ENCODE measurements at places on chromosomes 4 and X.

DNA sequence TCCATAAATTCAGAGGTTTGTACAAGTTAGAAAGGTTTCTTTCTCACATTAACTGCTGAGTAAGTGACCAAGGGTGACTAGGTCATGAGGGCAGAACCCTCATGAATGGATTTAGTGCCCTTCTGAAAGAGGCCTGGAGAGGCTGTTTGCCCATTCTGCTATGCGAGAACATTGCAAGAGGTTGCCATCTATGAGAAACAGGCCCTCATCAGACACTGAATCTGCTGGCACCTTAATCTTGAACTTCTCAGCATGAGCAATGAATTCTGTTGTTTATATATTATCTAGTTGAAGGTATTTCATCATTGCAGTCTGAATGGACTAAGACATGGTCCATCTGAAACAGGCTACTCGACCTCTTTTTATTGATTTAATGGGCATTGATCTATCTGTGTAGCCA, 96.2 kb upstream of the GPRIN3 start:
- no peak for DNase-seq

- no peak for DNase-seq
Observed at GRCh38 chr4:2824329-2824835, 19.3 kb upstream of the ADD1 start.

DNA sequence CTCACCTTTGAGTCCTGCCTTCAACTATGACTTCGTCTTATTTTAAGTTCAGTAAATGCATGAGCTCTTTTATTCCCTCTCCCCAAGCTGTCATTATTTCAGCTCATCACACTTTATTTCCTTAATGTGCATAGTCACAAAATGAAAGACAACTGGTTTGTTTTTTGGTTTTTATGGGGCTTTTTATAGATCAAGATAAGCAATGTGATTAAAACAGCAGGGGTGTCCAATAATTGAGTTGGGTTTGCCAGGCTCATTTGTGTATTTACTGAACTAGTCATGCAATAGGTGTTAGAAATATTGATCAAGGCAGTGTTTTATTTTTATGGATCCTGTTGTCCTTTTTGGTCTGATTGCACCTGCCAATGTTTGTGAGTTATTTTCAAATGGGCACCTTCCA, 102.2 kb downstream of the FRMPD4 start:
- no peak for DNase-seq

DNA sequence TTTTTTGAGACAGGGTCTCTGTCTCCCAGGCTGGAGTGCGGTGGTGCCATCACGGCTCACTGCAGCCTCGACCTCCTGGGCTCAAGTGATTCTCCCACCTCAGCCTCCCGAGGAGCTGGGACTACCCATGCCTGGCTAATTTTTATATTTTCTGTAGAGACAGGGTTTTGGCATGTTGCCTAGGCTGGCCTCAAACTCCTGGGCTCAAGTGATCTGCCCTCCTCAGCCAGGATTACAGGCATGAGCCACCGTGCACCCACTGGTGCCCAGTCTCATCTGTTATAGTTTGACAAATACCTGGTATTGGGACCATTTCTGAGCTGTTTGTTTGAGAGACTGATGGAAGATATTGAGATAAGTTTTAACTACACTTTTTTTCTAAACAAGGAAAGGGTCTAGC, 57.5 kb upstream of the SMIM10 start:
- no peak for DNase-seq

DNA sequence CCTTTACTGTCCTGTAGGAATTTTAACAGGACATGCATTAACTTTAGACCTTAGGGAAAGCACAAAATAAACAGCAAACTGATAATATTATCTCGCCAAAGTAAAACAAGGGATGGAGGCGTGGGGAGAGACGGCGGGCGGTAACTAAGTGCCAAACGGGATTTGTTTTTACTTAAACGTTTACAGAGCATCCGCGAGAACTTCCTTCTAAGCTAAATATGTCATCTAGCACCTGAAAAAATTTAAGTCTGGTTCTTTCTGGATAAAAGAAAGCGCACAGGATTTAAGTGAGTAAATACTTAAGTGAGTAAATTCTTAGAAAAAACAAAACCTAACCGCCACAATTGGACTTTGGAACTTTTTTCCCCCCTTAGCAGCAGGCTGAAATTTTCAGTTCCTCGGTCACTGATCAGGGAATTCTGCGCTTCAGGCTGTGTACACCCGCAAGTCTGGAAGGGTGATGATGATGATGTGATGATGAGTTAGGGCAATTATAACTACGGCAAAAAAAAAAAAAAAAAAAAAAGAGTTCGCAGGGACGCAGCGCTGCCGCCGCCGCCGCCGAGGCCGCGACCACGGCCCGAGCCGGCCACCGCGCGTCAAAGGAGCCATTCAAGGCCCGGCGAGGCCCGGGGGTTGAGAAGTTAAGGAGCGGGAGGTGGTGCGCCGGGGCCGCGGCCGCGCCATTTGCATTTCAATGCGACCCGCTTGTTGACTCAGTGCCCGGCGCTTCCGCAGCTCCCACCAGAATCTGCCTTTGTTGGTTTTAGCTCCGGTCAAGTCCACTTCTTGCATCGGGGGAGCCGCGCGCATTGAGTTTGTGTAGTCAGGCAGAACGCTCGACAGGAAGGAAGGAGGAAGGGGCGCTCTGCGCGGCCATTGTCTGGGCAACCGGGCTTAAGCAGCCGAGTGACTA, 108.8 kb downstream of the SPRY1 start:
- DNase-seq, result no peak

- no peak for DNase-seq
Observed at GRCh38 chr4:17475481-17475880, 36.4 kb downstream of the QDPR start.

GRCh38 chr4:185881430-185881829, 69.4 kb upstream of the SORBS2 start:
- DNase-seq, result no peak

DNA sequence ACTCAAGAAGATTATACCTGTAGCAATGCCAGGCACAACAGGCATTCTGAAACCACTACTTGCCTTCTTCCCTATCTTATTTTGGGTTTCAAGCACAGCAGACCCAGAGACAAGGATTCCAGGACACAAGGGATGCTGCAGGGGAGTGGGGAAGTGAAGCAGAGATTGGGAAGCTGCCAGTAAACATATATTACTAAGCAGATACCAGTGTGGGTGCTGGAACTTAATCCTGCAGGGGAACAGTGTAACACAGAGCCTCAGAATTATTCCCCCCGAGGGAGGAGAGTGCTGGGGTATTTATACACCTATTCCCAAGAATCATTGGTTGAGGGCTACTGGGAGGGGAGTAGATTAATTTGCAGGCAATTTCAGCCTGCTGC, 33.3 kb upstream of the MAML3 start:
- DNase-seq, result no peak

GRCh38 chrX:151790481-151791160, 56.1 kb downstream of the CNGA2 start:
- DNase-seq, result no peak

DNA sequence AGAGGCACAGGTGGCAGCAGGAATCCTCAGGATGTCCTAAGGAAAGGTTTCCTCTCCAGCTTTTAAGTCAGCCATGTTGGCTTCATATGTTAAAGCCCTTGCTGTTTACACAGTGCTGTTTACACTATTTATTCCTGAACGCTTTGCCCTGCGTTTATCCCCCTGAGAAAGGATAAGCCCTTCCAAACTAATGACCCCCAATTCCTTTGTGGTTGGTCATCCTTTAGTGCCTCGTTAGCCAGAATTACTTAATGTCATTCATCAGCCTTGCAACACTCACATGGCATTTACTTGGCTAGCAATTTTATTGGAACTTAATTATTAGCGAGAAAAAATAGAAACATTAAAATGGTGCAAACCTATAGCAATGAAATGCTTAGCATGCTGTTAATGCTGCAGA, 23.8 kb downstream of the VCX2 start:
- no peak for DNase-seq

- DNase-seq, result no peak
Observed at GRCh38 chr4:147518086-147518485, 37.2 kb downstream of the EDNRA start.

- no peak for DNase-seq
Observed at GRCh38 chr4:87087015-87087414, 133.4 kb downstream of the KLHL8 start.

DNA sequence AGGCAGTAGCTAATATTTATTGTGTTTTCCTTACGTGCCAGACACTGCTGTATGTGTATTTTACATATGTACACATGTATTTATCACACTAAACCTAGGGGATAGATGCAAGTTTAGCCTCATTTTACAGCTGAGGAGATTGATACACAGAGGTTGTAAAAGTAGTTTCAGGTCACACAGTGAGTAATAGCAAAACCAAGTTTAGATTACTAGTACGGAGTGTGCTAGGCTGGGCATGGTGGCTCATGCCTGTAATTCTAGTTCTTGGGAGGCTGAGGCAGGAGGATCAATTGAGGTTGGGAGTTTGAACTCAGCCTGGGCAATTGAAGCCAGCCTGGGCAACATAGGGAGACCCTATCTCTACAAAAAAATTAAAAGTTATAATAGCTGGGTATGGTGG, 701.1 kb upstream of the ATOH1 start:
- DNase-seq, result no peak
